D341Med (cell line): ENCODE measurements at places on chromosomes 16 and 17.
A peak's percentile ranks its signal among the peaks of the same experiment; 100 is the strongest.

GRCh38 chr17:7436556-7437368, 1.5 kb downstream of the TMEM102 start:
- DNase-seq: peak; percentile 85

DNA sequence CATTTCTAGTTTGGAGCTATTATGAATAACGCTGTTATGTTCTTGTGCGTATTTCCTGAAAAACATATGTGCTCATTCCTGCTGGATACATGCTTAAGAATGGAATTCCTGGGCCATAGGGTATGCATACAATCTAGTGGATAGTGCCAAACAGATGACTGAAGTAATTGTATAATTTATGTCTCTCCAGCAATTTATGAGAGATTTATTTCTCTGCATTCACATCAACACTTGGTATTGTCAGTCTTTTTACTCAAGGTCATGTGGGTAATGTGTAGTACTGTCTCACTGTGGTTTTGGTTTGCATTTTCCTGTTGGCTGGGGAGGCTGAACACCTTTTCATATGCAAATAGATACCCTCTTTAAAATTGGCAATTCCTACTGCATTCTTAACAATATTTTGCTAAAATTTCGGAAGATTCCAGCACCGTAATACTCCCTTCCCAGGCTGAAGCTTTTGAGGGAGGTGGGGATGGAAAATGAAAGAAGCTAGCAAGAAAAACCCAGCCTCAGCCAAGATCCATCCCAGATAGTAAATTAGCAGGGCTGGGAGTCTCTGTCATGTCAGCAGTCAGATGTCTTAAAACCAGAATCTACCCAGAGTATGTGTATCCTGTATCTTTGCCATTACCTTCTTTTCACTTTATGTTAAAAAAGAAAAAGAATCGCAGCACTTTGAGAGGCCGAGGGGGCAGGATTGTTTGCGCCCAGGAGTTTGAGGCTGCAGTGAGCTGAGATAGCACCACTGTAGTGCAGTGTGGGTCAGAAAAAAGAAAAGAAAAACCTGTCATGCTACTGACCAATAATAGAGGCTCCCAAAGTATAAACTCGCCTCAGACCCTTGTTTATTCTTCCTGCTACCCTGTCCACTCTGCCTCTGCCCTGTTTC, 204.9 kb downstream of the LGALS9B start:
- no peak for DNase-seq

DNA sequence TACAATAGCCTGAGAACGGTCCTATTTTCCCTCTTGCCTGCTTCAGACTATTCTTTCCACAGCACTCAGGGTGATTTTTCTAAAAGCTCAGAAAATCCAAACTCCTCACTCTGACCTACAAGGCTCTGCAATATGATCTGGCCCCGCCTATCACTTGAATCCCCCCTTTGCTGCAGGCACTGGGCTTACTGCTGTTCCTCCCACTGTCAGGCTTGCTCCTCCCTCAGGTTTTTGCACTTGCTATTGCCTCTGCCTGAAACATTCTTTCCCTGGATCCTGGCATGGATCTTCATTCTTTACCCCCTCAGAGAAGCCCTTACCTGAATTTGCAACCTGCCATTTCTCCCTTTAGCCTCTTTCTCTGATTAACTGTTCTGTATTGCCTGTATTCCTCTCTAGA, 52.3 kb downstream of the RPGRIP1L start:
- DNase-seq: no peak

DNA sequence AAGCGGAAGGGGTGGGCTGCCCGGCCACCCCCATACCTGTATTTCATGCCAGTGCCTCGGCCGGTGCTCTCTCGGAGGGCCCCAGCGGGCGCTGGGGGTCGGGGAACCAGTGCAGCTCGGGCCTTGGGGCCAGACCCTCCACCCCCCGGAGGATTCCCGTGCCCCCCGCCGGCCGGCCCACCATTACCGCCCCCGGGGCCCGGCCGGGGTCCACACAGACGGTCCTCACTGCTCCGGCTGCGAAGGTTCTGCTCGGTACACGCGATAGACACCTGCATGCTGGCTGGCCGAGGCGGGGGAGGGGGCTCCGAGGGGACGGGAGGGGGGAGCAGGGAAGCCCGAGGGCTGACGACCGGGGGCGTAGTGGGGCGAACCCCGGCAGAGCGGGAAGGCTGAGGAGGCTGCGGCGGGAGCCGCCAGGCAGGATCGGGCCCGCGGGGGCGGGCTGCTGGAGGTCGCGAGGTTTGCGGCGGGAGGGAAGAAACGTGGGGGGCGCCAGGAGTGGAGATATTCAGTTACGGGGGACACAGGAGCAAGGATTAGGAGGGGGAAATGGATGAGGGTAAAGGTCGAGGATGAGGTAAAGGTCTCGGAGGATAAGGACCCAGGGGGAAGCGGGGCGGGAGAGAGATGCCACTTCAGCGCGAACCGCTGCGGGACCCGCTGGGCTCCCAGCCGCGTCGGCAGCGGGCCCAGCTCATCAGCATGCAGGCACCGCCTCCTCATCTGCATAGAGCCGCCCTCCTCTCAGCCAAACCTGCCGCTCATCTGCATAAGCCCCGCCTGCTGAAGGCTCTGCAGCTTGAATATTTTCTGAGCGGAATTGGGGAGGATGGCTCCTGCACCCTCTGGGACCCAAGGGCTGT, at the start of gene KCNAB3:
TSS of gene KCNAB3 (minus strand) at position 699 of the 866 bp plus-strand sequence. CDS start at position 278, 421 bp downstream.
- peak; percentile 85 for DNase-seq

- no peak for DNase-seq
Observed at GRCh38 chr16:19636436-19637267, 81.1 kb downstream of the VPS35L start.

- DNase-seq: no peak
Observed at GRCh38 chr16:69469807-69470561, 45.6 kb downstream of the CYB5B start.

GRCh38 chr16:24102209-24102660, 153.9 kb upstream of the CACNG3 start:
- DNase-seq: no peak

- no peak for DNase-seq
Observed at GRCh38 chr16:72877374-72878028, 170.4 kb downstream of the ZFHX3 start.

- no peak for DNase-seq
Observed at GRCh38 chr16:1280783-1281182, 24.9 kb downstream of the TPSD1 start.

DNA sequence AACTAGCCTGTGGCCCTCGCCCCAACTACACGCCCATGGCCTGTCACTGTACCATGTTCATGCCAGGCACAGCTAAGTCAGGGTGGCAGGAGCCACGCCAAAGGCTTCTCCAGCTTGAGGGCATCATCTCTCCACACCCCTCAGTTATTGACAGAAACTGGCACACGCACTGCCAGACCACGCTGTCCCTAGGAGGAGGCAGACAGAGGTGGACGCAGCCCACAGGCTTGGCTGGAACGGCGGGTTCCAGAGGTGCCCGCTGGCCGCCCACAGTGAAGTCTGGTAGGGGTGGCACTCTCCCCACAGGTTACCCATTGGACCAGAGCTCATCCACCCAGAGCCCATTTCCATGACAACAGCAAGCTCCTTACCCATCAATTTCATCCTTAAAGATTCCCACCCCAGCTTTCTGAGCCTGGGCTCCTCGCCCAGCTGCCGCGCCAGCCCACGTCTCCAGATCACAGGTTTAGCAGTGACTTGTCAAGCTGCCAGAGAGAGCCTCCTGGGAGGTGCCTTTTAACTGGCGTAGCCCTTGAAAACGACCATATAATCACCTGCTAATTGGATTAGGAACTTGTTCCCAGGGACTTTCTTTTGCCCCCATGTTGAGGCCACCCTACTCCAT, 27.9 kb downstream of the RPRML start:
- peak; percentile 92 for DNase-seq

- no peak for DNase-seq
Observed at GRCh38 chr17:79931817-79932309, 92.6 kb upstream of the CBX4 start.

GRCh38 chr17:36598951-36599401, 2.4 kb upstream of the MRM1 start:
- no peak for DNase-seq

- no peak for DNase-seq
Observed at GRCh38 chr17:77875881-77876509, 82.5 kb upstream of the TNRC6C start.

GRCh38 chr17:7480089-7480384, 606 bp upstream of the ZBTB4 start:
- no peak for DNase-seq

DNA sequence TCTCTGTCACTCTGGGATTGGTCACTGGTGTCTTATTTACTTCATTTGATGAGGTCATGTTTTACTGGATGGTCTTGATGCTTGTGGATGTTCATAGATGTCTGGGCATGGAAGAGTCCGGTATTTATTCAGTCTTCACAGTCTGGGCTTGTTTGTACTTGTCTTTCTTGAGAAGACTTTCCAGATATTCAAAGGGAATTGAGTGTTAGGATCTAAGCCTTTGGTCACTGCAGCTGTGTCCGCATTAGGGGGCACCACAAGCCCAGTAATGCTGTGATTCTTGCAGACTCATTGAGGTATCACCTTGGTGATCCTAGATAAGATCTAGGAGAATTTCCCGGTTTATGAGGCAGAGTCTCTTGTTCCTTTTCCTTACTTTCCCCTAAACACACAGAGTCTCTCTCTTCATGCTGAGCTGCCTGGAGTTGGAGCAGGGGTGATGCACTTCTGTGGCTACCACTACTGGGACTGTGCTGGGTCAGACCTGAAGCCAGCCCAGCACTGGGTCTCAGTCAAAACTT, 214.7 kb downstream of the SPECC1 start:
- DNase-seq: no peak

DNA sequence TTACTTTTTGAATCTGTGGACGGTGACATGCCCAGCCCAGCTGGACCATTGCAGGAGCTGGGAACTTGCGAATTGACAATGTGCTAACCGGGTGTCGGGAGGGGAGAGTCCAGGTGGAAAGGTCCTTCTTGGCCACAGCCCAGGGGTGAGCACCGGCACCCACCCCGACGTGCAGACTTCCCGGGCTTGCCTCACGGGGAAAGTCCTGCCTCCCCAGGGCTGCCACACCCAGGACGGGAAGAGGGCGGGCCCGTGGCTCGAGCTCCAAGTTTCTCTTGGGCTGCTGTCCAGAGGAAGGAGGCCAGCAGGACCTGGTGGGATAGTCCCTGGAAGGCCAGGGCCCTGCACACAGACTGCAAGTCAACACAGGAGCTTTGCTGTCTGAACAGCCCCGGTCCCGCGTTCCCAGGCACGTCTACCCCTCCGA, 17.7 kb downstream of the CARD14 start:
- no peak for DNase-seq

DNA sequence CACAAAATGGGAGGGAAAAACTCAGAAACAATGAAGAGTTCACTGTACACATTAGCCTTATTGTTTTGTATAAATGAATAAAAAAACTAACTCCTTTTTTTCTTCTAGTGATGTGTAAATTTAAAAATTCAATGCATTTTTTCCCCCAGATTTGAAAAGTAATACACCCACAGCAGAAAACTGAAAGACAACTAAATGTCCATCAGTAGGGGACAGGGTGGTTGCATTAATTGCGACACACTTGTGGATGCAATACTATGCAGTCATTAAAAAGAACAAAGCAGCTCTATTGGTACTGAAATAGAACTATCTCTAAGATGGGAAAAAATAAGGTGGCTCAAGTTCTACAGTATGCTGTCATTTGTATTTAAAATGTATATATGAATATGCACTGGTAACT, 13.7 kb upstream of the WIPI1 start:
- DNase-seq: no peak

GRCh38 chr17:4199818-4200402, 56.9 kb downstream of the CYB5D2 start:
- peak; percentile 57 for DNase-seq

DNA sequence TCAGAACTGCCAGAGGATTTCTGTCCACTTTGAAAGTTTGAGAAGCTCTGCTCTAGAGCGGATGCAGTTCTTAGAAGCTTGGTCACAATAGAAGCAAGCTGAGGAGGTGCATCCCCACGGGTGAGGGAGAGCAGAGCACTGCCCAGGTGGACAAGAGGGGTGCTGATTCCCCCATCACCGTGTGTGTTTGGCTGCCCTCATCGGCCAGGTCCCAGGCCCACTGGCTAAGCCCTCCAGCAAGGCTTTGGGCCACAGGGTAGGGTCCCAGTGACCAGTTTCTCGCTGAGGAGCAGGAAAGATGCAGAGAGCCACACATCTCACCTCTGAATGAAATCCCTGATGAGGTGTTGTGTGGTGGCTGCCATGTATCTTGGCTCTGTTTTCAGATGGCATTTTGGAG, 26.9 kb downstream of the NMT1 start:
- no peak for DNase-seq

- no peak for DNase-seq
Observed at GRCh38 chr16:85653290-85653891, 35.4 kb downstream of the GINS2 start.

- no peak for DNase-seq
Observed at GRCh38 chr17:6098050-6098822, 28.1 kb downstream of the WSCD1 start.

DNA sequence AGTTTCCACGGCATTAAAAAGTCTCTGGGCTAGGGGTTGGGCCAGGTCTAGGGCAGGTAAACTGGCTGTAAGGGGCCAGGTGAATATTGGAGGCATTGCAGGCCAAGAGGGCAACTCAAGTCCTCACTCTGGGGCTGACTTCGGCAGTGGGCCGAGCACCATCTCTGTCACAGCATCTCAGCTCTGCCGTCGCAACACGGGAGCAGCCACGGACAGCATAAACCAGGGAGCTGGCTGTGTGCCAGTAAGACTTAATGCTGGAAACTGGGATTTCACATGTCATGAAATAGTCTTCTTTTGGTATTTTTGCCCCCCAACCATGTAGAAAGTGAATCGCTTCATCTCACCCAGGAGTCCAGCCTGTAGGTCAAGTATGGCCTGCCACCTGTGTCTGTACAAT, 12.6 kb upstream of the LGALS9 start:
- no peak for DNase-seq

DNA sequence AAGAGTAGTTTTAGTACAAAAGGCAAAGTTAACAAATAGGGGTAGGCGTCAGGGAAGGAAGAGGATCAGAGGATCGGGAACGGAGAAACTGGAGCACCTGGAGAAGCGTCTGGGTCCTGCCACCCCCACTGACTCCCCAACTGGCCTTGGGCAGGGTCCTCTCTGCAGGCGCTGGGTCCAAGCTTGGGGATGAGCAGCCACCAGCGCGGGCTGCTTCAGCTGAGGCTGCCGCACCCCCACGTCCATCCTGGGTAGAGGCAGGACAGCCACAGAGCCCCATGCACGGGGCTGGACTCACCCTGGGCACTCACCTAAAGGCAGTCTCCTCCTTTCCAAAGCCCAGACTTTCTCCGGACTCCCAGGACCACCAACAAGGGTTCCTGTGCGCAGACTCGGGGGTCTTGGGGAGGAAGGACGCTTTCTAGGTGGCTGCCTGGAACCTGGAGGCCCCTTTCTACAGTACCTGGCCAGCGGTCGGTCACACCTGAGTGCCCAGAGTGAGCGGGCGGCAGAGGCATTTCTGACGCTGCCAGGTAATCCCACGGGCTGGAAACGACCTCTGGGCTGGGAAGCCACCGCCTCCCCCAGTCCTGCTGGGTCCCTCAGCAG, 1.1 kb downstream of the HS3ST6 start:
- no peak for DNase-seq

GRCh38 chr16:17235147-17235815, 235.5 kb downstream of the XYLT1 start:
- no peak for DNase-seq

GRCh38 chr17:77349976-77350830, 209.4 kb downstream of the SEC14L1 start:
- no peak for DNase-seq
